ENCODE measurements at places on chromosomes 16 and 17.

- DNase-seq = no peak
Measured at GRCh38 chr17:17545031-17545820, 46.3 kb downstream of the PEMT start.

DNA sequence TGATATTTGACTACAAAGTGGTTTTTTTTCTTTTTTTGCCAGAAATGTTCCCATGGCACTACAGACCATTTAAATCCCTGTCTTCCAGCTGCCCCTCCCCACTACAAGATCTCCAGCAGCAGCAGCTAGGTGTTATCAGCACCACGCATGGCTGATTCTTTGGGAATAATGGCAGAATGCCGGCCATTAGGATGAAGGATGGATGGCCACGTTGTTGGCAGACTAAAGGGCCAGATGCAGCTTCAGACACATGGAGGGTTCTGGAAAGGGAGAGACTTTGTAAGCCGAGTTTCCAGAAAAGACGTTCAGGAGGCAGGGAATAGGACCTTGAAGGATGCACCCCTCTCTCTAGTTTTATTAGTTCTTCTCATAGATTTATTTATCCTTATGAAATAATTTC, 10.3 kb upstream of the MED9 start:
- DNase-seq = no peak

DNA sequence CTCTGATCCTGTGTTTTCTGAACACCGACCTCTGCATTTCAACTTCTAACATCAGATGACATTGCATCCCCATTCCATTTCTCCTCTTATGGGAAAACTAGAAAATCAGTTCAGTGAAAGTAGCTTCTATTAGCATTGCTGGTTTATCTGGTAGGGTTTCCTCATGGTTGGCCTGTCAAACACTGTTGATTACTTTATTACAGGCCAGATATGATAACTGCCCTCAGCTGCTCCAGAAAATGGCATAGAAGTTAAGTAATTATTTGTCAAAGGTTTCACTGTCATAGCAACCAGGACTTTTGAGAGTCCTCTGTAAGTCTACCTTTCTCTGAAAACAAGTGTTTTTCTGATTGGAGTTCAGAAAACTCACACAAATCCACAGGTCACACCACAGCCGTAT, 3.0 kb downstream of the GFOD2 start:
- no peak for DNase-seq

DNA sequence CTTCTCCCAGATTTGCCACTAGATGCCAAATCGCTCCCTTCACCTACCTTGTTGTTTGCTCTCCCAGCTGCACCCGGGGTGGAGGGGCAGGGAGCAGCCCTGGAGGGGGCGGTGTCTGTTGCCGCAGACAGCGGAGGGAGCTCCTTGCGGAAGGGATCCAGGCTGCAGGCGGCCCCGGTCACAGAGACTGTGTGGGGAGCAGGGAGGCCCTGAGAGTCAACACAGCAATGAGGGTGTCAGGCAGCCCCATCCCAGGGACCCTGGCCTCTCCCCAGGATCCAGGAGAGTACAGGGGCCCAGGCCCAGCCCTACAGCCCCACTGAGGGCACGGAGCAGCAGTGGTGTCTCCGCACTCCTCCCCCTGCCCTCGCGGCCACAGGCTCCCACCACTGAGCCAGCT, 50.5 kb upstream of the CHMP6 start:
- peak; percentile 7 for DNase-seq

DNA sequence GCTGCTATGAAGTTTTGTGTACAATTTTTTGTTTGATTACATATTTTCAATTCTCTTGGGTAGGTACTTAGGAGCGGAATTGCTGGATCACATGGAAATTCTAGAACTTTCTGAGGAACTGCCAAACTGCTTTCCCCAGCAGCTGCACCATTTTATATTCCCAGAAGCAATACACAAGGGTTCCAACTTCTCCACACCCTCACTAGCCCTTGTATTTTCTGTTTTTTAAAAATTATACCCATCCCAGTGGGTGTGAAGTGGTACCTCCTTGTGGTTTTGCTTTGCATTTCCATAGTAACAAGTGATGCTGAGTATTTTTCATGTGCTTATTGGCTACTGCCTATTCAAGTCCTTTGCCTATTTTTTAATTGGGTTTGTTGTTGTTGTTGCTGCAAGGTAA, 20.9 kb downstream of the NACA2 start:
- DNase-seq = no peak

GRCh38 chr16:28131743-28132393, 68.4 kb upstream of the GSG1L start:
- DNase-seq = no peak

DNA sequence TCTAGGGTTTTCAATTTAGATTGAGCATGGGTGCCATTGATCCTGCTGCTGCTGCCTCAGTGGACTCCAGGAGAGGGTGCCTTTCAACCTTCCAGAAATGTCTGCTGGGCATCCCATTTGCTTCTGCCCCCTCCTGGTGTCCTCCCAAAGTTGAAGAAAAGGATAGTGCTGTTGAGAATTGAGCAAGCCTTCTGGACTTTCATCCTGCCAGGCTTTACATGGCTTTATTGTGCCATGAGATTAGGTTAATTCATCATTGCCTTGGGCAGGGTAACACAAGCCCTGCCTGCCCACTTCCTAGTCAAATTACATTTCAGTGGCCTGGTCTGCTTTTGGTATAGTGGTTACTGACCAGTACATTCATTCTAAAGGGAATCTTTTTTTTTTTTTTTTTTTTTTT, 17.9 kb upstream of the TANGO6 start:
- DNase-seq = no peak

- DNase-seq = no peak
Measured at GRCh38 chr16:86496262-86496928, 13.9 kb upstream of the FOXF1 start.

- DNase-seq = no peak
Measured at GRCh38 chr16:57698812-57699405, 4.3 kb downstream of the DRC7 start.

GRCh38 chr17:50289278-50289677, 15.0 kb downstream of the TMEM92 start:
- no peak for DNase-seq

- no peak for DNase-seq
Measured at GRCh38 chr17:42271006-42271778, 5.0 kb downstream of the STAT5B start.

DNA sequence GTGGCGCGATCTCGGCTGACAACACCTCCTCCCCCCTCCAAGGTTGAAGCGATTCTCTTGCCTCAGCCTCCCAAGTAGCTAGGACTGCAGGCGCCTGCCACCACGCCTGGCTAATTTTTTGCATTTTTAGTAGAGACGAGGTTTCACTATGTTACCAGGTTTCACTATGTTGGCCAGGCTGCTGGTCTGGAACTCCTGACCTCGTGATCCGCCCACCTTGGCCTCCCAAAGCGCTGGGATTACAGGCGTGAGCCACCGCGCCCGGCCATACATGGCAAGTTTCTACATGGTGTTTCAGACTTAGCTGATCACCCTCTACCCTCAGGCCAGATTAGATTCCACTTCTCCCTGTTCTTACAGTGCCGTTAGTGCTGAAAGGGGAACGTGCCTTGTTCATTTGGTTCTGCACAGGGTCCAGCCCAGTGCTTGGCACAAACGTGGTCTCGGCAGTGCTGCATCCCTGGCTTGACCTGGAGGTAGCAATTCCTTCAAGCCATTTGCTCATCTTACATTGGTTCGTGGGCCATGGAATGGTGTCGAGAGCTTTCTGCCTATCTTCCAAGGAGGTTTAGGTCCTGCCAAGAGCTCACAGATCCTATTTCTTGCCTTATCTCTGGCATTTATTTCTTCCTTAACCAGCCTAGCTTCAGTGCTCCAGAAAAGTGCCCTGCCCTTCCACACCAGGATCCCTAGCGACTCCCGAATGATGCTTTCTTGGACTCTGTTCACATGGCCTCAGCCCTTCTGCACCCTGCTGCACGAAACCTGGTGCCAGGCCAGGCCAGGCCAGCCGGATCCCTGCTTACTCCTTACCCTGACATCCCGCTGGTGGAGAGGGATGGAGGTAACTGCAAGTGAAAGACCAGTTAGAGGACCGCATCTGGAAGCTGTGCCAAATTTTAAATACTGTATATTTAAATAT, 14.8 kb upstream of the AURKB start:
- no peak for DNase-seq

DNA sequence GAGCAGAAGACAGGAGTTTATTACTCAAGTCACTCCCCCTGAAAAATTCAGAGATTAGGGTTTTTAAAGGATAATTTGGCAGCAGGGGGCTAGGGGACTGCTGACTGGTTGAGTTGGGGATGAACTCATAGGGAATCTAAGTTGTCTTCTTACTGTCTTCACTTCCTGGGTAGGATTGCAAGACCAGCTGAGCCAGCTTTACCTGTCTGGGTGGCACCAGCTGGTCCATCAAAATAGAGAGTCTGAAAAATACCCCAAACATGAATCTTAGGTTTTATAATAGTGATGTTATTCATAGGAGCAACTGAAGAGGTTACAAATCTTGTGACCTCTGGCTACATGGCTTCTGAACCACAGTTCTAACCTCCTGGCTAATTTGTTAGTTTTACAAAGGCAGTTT, 157.9 kb downstream of the PPM1E start:
- DNase-seq = no peak

DNA sequence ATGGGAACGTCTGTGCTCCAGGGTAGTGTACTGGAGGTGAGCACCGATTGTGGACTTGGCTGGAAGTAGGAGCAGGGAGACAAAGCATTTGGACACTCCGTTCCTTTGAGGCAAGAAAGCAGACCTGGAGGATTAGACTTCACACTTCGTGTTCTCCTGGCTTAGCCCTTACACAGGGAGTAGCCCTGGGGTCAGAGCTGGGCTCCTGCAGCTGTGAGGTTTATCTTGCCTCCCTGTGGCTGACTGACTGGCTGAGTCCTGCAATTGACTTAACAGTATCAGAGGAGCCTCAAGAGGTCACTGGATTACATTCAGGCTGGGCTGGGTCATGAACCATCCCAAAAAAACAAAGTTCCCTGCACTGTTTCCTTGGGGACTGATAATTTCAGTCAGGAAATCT, 37.1 kb downstream of the MPRIP start:
- no peak for DNase-seq

GRCh38 chr17:2011411-2012371, 13.4 kb downstream of the RTN4RL1 start:
- no peak for DNase-seq

DNA sequence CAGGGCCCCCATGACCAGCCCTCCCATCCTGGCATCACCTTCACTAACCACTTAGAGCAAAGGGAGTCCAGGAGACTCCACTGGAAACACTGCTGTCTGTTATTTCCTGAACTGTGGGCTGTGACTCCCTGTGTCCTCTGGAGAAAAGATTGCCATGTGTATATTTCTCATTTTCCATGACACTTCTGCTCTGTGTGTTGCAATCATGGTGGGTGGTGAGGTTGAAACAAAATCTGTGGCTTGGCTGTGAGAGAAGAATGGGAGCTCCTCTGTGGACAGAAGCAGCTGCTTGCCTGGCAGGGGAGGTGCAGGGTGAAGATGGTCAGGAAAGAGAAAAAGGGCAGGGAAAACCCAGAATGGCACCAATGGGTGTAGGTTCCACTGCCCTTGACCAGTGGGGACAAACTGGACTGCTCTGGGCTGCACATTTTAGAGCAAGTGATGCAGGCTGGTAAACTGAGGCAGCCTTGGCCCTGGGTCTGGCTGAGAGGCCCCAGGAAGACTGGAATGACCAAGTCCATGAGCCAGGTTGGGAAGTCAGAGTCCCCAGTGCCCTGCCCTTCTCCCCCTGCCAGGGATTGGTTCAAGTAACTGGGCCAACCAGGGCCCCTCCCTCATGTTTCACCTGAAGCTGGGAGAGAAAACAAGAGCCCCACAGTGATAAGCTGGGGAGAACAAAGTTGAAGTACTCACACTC, 314.3 kb downstream of the C16orf95 start:
- no peak for DNase-seq

- DNase-seq = no peak
Measured at GRCh38 chr17:68600931-68601564, at the start of gene FAM20A. TSS of gene FAM20A (minus strand) at chr17:68601367. CDS start at chr17:68600666, 701 bp downstream.

GRCh38 chr17:21028192-21028591, 14.6 kb downstream of the USP22 start:
- no peak for DNase-seq

GRCh38 chr16:63365649-63366304, 1329.5 kb upstream of the CDH8 start:
- DNase-seq = no peak

DNA sequence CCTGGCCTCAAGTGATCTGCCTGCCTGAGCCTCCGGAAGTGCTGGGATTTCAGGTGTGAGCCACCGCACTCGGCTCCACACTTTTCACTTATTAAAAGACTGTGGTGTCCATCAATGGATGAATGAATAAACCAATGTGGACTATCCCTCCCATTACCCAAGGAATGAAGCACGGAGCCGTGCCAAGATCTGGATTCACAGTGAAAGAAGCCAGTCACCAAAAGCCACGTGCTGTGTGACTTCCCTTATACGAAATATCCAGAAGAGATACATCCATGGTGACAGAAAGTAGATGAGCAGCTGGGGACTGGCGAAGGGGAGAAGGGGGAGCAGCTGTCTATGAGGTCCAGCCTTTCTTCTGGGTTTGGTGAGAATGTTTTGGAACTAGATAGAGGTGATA, 48.2 kb upstream of the STH start:
- DNase-seq = no peak

GRCh38 chr16:29806641-29807425, 504 bp downstream of the MAZ start:
- no peak for DNase-seq

DNA sequence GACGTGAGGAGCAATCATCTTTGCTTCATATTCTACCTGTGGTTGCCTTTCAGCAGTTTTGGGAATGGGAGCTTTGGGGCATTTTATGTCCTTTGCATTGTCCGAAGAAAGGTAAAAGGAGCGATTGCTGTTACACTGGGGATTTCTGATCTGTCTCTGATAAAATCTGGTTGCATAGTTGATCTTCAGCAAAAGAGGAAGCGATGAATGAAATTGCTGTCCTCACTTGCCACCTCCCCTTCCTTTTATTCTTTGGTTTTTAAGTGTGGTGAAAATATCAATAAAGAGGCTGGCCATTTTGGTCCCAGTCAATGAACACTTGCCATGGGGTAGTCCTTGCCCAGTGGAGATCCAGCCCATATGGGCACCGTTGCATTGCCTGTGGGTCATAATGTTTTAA, 236.8 kb downstream of the MSI2 start:
- DNase-seq = no peak

- no peak for DNase-seq
Measured at GRCh38 chr16:11543661-11544393, 42.9 kb downstream of the LITAF start.

GRCh38 chr17:305090-305976, 47.3 kb downstream of the RPH3AL start:
- DNase-seq = no peak

GRCh38 chr17:32349503-32349853, 479 bp upstream of the ZNF207 start:
- no peak for DNase-seq

- no peak for DNase-seq
Measured at GRCh38 chr16:85460252-85461021, 152.7 kb upstream of the GSE1 start.

GRCh38 chr17:68511671-68512246, 471 bp upstream of the PRKAR1A start:
- DNase-seq = peak; percentile 39
